ENCODE measurements at places on chromosomes 4 and X. TPM values are rescaled to one million over a fixed set of nuclear protein-coding genes. Genes with fewer than 3 reads are reported as not detected.

The COX18 gene
- 22.7 TPM for total RNA-seq

The SAP30 gene
- total RNA-seq, result 22.4 TPM

The SPACA5 gene
- not detected for total RNA-seq

The DYNLT3 gene
- 49.9 TPM for total RNA-seq

The PCDH7 gene
- total RNA-seq, result 4.0 TPM

The KLHL4 gene
- total RNA-seq, result 2.6 TPM

Measured in renal cortical epithelial cell (primary cell).